ENCODE measurements at places on chromosomes 6 and 20. TPM values are rescaled to one million over a fixed set of nuclear protein-coding genes. Genes with fewer than 3 reads are reported as not detected.

Gene ZKSCAN4
- total RNA-seq = 4.1 TPM

Gene LCA5
- total RNA-seq = 4.2 TPM

GRCh38 chr6:31865205-31866118 is 2.8 kb upstream of the NEU1 start:
- DNase-seq = no peak

Gene HM13
- total RNA-seq = 211 TPM

DNA sequence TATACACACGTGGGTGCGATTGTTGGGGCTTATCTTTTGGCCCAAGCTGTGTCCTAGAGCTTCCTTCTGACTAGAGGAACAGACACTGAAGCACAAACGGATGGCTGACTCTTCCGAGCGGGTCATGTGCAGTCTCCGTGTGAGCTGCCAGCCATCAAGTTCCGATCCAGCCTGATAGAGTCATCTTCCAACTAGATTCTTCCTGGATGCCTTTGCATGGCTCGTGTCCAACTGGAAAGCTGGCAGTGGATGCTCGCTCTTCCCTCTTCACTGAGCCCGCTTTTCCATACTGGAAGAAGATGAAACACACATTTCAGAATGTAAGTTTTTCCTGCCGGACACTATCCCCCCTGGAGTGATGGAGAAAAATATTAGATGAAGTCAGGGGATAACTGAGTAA is 148.1 kb downstream of the SCML4 start:
- DNase-seq = no peak

DNA sequence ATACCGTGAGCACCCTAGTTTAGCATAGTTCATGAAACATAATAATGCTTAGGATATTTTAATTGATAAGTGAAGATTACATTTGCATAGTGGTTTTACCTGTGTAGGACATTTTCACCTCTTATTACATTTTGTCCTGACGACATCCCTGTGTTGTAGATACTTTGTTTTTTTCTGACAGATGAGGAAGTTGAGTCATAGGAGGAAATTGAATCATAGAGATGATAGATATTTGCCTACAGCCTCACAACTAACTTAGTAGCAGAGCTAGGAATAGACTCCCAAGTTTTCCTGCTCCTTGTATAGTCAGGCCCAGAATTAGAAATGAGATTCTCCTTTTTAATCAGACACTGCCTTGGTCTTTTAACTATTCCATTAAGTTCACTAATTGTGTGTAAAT is 100.5 kb upstream of the SUPT3H start:
- DNase-seq = peak; percentile 71

- DNase-seq = no peak
Measured at GRCh38 chr6:15063253-15063853, 182.5 kb upstream of the JARID2 start.

Gene ADIG
- not detected for total RNA-seq

GRCh38 chr6:118578617-118579016 is 30.5 kb downstream of the PLN start:
- no peak for DNase-seq
